ENCODE measurements at places on chromosomes 2 and 18. TPM values are rescaled to one million over a fixed set of nuclear protein-coding genes. Genes with fewer than 3 reads are reported as not detected.

- peak; percentile 22 for DNase-seq
- H3K27ac ChIP-seq: peak overlapping the region; percentile 37
- no peaks in the 10 kb centered on the region for H3K36me3 ChIP-seq
- peaks cover 19% of the 10 kb centered on the region for H3K4me1 ChIP-seq
- H3K4me3 ChIP-seq: no peak overlapping the region
These were observed 109.2 kb upstream of the THOC1 start for GRCh38 chr18:377088-377487.

The AP1S3 gene
- 17.4 TPM for total RNA-seq

- H3K4me3 ChIP-seq: no peak overlapping the region
- DNase-seq: no peak
- H3K36me3 ChIP-seq: no peaks in the 10 kb centered on the region
- H3K27ac ChIP-seq: no peak overlapping the region
- H3K4me1 ChIP-seq: no peaks in the 10 kb centered on the region
These were observed 32.5 kb upstream of the CCL20 start for GRCh38 chr2:227780981-227781615.

GRCh38 chr2:127117603-127118002 is 10.6 kb upstream of the BIN1 start:
- H3K4me3 ChIP-seq: no peak overlapping the region
- H3K27me3 ChIP-seq: no peaks in the 10 kb centered on the region
- no peak overlapping the region for H3K27ac ChIP-seq
- H3K36me3 ChIP-seq: peaks cover 20% of the 10 kb centered on the region

DNA sequence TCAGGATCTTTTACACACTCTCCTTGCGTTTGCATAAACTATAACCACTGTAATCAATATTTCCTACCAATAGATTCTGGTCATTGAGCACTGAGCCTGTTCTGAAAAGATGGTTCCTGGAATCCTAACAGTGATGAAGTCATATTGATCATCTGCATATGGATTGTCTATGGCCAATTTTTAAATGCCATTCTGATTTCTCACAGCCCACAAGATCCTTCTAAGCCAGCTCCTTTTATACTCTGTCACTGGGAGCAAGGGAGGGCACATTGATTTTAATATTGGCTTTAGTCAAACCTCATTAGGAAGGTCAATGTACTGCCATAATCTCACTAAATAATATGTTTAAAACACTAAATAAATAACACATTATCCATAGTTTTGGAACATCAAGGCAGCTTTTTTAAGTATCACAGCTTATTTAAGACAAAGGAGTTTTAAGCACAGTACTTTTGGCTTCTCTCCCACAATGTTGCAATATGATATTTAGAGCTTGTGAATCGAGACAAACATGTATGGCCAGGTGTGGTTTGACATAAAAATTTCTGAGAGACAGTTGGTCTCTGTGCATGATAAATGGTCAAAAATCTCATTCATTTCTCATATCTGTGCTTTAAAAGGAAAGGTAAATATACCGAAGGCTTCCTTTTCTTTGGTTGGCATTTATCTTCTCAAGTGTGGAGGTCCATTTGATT is 267.3 kb downstream of the MTX2 start:
- H3K27me3 ChIP-seq: peaks cover 9% of the 10 kb centered on the region
- no peak overlapping the region for H3K4me3 ChIP-seq
- H3K4me1 ChIP-seq: peaks cover 9% of the 10 kb centered on the region
- DNase-seq: no peak
- no peaks in the 10 kb centered on the region for H3K36me3 ChIP-seq
- H3K27ac ChIP-seq: no peak overlapping the region

DNA sequence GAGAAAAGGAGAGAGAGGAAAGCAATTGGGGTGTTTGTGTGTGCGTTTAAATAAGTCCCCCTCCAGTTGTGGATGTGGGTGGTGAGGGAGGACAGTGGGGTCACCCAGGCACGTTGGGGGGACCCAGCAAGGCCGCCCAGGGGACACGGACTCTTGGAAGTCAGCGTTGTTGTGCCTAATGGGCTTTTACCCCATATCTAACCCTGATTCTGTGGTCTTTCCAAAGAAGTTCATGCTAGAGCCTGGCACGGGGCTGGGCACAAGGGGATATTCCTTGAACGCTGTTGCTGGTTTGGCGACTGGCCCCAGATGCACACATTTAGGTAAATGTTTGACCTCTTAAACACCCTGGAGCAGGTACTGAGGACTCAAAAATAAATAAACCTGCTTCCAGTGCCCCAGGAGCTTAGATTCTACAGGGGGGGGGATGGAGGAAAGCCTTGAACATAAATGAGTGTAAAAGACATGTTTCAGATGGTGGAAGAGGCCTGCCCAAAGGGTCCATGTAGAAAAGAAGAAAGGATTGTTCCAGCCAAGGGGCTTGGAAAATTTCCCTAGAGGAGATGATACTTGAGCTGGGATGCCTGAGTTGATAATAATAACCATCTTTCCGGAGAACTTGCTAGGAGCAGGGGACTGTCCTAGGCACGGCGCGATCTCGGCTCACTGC is 97.7 kb upstream of the SIX3 start:
- peaks cover 5% of the 10 kb centered on the region for H3K27me3 ChIP-seq
- H3K4me3 ChIP-seq: no peak overlapping the region
- H3K4me1 ChIP-seq: no peaks in the 10 kb centered on the region
- H3K36me3 ChIP-seq: no peaks in the 10 kb centered on the region
- DNase-seq: no peak

The IL1RL1 gene
- total RNA-seq: 0.05 TPM

- H3K4me1 ChIP-seq: peaks cover 46% of the 10 kb centered on the region
- peaks cover 3% of the 10 kb centered on the region for H3K36me3 ChIP-seq
- H3K27ac ChIP-seq: no peak overlapping the region
- no peak for DNase-seq
- no peaks in the 10 kb centered on the region for H3K27me3 ChIP-seq
These were observed 7.6 kb downstream of the SDC1 start for GRCh38 chr2:20217041-20217970.

- DNase-seq: peak; percentile 33
- peaks cover 56% of the 10 kb centered on the region for H3K4me1 ChIP-seq
- peak overlapping the region; percentile 30 for H3K4me3 ChIP-seq
- H3K36me3 ChIP-seq: no peaks in the 10 kb centered on the region
- H3K27ac ChIP-seq: peak overlapping the region; percentile 92
These were observed 40.3 kb downstream of the ZEB2 start for GRCh38 chr2:144479659-144480058.

The PSMA8 gene
- total RNA-seq: not detected

The MDH1B gene
- total RNA-seq: 1.6 TPM

GRCh38 chr18:59918997-59919396 is 19.2 kb downstream of the PMAIP1 start:
- no peak overlapping the region for H3K27ac ChIP-seq
- DNase-seq: no peak
- peaks cover 18% of the 10 kb centered on the region for H3K4me1 ChIP-seq
- no peak overlapping the region for H3K4me3 ChIP-seq

- H3K36me3 ChIP-seq: no peaks in the 10 kb centered on the region
- H3K27ac ChIP-seq: peak overlapping the region; percentile 63
- H3K27me3 ChIP-seq: peaks cover 5% of the 10 kb centered on the region
- DNase-seq: no peak
These were observed 5.1 kb upstream of the SMAD7 start for GRCh38 chr18:48955830-48956261.

GRCh38 chr18:3794537-3795348 is 344.8 kb downstream of the TGIF1 start:
- no peaks in the 10 kb centered on the region for H3K27me3 ChIP-seq
- no peak overlapping the region for H3K4me3 ChIP-seq
- H3K27ac ChIP-seq: peak overlapping the region; percentile 69
- H3K4me1 ChIP-seq: peaks cover 11% of the 10 kb centered on the region
- no peak for DNase-seq
- H3K36me3 ChIP-seq: no peaks in the 10 kb centered on the region

DNA sequence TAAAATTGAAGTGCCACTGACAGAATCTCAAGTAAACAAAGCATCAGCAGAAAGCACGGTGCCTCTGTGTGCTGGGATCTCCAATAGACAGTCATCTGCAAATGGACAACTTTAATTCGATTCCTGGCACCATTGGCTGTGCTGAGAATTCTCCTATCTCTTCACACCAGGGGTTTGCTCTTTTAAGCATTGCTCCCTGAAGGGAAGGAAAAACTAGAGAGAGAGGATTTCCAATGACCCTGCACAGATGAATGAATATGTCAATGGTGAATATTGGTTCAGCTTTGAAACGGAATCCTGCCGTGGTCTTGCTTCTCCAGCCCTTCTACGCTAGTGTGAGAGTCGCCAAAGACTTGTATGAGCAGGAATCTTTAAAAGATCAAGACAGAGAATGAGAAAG is 97.9 kb downstream of the FIGN start:
- H3K36me3 ChIP-seq: no peaks in the 10 kb centered on the region
- H3K4me3 ChIP-seq: no peak overlapping the region
- H3K27me3 ChIP-seq: no peaks in the 10 kb centered on the region
- peak overlapping the region; percentile 61 for H3K27ac ChIP-seq

DNA sequence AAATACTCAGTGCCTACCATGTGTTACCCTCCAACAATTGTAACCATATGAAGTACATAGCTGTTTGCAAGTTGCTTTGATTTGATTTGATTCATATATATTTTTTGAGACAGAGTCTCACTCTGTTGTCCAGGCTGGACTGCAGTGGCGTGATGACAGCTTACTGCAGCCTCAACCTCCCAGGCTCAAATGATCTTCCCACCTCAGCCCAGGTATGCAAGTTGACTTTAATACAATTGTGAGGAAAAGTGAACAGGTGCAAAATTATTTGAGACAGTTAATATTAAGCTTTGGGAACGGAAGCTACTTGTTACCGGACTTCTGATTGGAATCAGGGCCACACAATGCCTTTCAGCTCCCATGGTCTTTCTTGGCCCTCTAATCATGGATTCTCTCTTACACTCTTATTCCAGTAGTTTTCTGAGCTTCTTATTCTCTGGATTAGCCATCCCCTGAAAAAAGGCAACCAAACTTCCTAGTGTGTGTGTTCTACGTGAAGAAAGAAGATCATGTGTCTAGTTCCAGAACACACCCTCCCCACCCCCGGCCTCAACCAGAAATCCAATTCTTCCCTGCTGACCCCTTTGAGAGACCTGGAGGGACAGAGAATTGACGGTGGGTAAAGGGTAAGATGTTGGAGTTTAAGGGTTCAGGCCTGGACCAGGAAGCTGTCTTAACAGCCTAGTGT is 1.1 kb upstream of the RPL37A start:
- H3K27me3 ChIP-seq: no peaks in the 10 kb centered on the region
- peaks cover 39% of the 10 kb centered on the region for H3K36me3 ChIP-seq
- no peak for DNase-seq
- H3K4me1 ChIP-seq: peaks cover 36% of the 10 kb centered on the region
- peak overlapping the region; percentile 80 for H3K27ac ChIP-seq

- H3K4me3 ChIP-seq: no peak overlapping the region
- H3K27me3 ChIP-seq: no peaks in the 10 kb centered on the region
- H3K36me3 ChIP-seq: peaks cover 90% of the 10 kb centered on the region
- no peak overlapping the region for H3K27ac ChIP-seq
These were observed 16.1 kb downstream of the HJURP start for GRCh38 chr2:233838251-233838650.

- no peaks in the 10 kb centered on the region for H3K4me1 ChIP-seq
- DNase-seq: no peak
- no peaks in the 10 kb centered on the region for H3K36me3 ChIP-seq
- H3K27me3 ChIP-seq: no peaks in the 10 kb centered on the region
These were observed 69.8 kb upstream of the TCF4 start for GRCh38 chr18:55657572-55658331.

DNA sequence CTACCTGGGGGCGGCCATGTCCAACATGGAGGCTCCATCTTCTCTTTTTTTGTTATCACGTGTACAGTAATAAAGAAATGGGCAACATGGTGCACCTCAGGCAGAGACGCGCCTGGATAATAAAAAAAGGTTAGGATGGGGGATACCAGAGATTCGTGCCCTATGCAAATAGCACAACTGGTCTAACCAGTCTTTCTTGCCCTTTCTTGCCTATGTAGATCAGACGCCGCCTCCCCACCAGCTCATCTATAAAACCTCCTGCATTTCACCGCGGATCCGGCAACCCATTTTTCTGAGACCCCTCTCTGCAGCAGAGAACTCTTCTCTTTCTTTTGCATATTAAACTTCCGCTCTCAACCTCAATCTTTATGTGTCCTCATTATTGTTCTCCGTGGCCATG is 68.7 kb downstream of the MYL12B start:
- DNase-seq: no peak
- H3K4me1 ChIP-seq: peaks cover 45% of the 10 kb centered on the region
- H3K36me3 ChIP-seq: peaks cover 26% of the 10 kb centered on the region
- peak overlapping the region; percentile 38 for H3K27ac ChIP-seq
- H3K4me3 ChIP-seq: no peak overlapping the region
- H3K27me3 ChIP-seq: no peaks in the 10 kb centered on the region

- no peak overlapping the region for H3K27ac ChIP-seq
- peaks cover 12% of the 10 kb centered on the region for H3K4me1 ChIP-seq
- peaks cover 24% of the 10 kb centered on the region for H3K27me3 ChIP-seq
- no peak overlapping the region for H3K4me3 ChIP-seq
- no peak for DNase-seq
- no peaks in the 10 kb centered on the region for H3K36me3 ChIP-seq
These were observed 1.4 kb downstream of the CLUL1 start for GRCh38 chr18:598124-598589.

GRCh38 chr2:105258835-105259350 is 17.4 kb downstream of the GPR45 start:
- no peaks in the 10 kb centered on the region for H3K27me3 ChIP-seq
- no peak overlapping the region for H3K4me3 ChIP-seq
- H3K27ac ChIP-seq: no peak overlapping the region

The TBC1D8 gene
- total RNA-seq: 32.0 TPM

DNA sequence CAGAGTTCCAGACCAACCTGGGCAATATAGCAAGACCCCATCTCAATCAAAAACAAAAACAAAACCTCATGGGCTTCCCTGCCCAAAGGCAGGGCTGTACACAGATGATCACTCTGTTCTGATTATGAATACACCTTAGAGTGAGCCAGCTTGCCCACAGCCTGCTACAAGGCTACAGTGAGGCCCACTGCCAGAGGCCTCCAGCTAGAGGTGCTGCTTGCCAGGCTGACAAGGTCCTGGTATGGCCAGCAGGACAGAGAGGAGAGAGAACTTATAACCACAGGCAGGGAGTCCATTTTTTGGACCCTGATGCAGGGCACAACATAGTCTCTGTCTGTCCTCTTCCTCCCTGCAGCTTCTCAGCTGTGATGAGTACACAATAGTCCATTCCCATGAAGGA is 41.5 kb downstream of the KANSL3 start:
- H3K4me3 ChIP-seq: no peak overlapping the region
- no peak for DNase-seq
- H3K27me3 ChIP-seq: no peaks in the 10 kb centered on the region
- peaks cover 65% of the 10 kb centered on the region for H3K36me3 ChIP-seq
- no peak overlapping the region for H3K27ac ChIP-seq

DNA sequence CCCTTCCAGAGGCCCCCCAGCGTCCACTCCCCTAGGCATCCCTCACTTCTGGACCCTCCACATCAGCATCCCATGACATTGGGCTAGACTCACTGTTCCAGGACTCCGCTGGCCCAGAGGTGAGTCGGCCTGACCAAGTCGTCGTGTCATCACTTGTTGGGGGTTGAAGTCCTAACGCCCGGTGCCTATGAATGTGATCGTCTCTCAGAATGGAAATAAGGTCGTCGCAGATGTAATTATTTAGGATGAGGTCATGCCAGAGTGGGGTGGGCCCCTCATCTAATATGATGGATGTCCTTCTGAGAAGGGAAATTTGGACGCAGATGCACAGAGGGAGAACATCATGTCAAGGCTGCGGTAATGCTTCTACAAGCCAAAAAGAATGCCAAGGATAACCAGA is 142.7 kb downstream of the AGAP1 start:
- no peak overlapping the region for H3K27ac ChIP-seq
- no peak for DNase-seq
- no peaks in the 10 kb centered on the region for H3K27me3 ChIP-seq
- H3K4me1 ChIP-seq: peaks cover 70% of the 10 kb centered on the region

Measured in WTC11 (cell line).